ENCODE measurements at places on chromosomes 5 and 9.
A peak's percentile ranks its signal among the peaks of the same experiment; 100 is the strongest.

- DNase-seq, result no peak
These were observed 145.1 kb upstream of the TBCA start for GRCh38 chr5:77921094-77921768.

DNA sequence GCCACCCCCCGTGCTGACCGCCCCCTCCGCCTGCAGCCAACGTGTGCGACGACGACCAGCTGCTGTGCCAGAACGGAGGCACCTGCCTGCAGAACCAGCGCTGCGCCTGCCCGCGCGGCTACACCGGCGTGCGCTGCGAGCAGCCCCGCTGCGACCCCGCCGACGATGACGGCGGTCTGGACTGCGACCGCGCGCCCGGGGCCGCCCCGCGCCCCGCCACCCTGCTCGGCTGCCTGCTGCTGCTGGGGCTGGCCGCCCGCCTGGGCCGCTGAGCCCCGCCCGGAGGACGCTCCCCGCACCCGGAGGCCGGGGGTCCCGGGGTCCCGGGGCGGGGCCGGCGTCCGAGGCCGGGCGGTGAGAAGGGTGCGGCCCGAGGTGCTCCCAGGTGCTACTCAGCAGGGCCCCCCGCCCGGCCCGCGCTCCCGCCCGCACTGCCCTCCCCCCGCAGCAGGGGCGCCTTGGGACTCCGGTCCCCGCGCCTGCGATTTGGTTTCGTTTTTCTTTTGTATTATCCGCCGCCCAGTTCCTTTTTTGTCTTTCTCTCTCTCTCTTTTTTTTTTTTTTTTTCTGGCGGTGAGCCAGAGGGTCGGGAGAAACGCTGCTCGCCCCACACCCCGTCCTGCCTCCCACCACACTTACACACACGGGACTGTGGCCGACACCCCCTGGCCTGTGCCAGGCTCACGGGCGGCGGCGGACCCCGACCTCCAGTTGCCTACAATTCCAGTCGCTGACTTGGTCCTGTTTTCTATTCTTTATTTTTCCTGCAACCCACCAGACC is 80.2 kb downstream of the NTNG2 start:
- DNase-seq, result peak; percentile 51

- no peak for DNase-seq
These were observed 25.4 kb upstream of the UBAC1 start for GRCh38 chr9:135986605-135987004.

DNA sequence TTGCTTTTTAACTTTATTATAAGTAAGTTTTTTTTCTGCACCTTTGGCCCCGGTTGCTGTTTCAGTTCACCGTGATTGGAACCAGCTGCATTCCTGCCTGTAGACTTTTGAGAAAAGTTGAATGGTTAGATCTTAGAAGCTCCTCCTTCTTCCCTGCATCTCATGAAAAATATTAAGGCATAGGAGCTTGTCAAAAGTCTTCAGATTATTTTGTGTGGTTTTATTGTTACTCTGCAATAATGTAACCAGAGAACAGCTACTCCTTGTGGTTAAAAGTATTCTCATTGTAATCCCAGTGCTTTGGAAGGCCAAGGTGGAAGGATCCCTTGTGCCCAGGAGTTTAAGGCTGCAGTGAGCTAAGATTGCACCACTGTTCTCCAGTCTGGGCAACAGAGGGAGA is 3.3 kb upstream of the SLC2A8 start:
- DNase-seq, result no peak

- peak; percentile 79 for DNase-seq
These were observed 58.2 kb upstream of the GGTA1 start for GRCh38 chr9:121557581-121558447.

GRCh38 chr9:1929134-1929533 is 86.0 kb upstream of the SMARCA2 start:
- DNase-seq, result no peak

GRCh38 chr5:169805937-169806700 is 169.0 kb downstream of the DOCK2 start:
- DNase-seq, result no peak

DNA sequence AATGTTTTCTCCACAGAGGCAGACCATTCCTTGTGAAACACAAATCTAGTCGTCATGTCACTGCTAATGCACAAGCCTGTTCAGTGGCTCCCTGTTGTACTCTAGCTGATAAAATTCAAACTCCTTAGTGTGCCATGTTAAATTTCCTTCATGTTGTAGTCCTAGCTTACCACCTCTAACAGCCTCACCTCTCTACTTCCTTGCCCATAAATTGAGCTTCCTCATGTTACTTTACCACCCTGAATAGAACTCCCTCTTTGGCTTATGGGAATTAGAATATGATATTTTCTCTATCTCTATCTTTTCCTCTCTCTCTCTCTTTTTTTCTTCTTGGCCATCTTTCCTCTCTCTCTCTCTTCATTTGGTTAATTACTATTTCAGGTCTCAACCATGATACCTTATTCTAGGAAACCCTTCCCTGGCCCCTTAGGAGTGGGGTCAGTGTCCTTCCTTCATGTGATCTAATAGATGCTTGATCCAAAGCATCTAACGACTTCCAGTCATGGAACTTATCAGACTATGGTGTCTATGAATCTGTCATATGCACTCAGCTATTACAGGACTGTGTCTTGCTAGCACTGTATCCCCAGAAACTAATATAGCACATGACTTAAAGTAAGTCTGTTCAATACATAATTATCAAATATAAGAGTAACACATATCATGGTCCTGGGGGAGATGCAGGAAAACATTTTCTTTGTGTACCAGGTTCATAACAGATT is 31.5 kb upstream of the ALDH1A1 start:
- DNase-seq, result no peak

GRCh38 chr5:87150630-87151029 is 117.1 kb upstream of the RASA1 start:
- no peak for DNase-seq
